ENCODE measurements at places on chromosomes 1 and 21.

DNA sequence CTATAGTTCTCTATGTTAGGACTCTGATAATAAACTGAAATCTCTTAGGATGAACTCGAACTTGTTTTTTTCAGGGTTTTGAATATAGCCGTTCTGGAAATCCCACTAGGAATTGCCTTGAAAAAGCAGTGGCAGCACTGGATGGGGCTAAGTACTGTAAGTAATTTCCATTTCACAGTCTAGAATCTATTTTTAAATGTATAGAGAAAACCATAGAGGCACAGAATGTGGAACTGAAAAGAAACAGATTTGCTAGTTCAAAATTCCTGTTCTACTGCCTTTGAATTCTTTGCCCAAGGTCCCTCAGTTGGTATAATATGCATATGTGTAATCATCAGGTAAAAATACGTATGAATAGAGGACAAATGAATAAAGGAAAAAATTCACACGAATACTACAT is 4.8 kb downstream of the CTH start:
- DNase-seq, result no peak

- DNase-seq, result no peak
Observed at GRCh38 chr1:10950316-10951172, 61.9 kb upstream of the TARDBP start.

- DNase-seq, result no peak
Observed at GRCh38 chr1:14439015-14439414, 159.5 kb upstream of the KAZN start.

- no peak for DNase-seq
Observed at GRCh38 chr1:224564454-224565084, 51.5 kb upstream of the CNIH3 start.

DNA sequence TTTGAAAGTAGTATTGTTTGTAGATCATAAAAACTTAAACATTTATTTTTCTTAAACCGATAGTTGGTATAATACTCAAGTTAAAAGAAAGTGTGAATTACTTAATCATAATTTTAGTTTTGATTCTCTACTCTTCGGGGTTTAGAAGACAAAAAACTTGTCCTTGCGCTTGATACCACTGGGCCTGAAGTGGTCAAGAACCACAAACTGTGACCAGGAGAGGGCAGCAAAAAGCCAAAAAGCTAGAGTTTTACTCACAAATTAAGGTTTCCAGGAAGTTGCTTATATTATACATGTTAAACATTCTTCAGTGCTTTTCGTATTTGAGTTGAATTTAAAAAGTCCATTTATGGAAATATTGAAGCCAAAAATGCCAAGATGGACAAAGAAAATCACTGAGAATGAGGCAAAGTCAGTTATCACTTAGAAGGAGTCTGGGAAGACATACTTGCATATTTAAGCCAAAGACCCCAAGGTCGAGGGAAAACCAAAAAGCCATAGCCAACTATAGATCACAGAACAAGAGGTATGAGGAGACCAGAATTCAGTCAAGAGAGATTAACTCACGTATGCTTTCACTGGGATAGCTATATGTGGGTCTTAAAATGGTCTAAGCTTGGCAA is 34.2 kb downstream of the EFCAB7 start:
- peak; percentile 46 for DNase-seq

- no peak for DNase-seq
Observed at GRCh38 chr1:89624314-89624713, 8.6 kb upstream of the LRRC8C start.

GRCh38 chr1:22503721-22504410 is 52.2 kb downstream of the ZBTB40 start:
- DNase-seq, result peak; percentile 75
